ENCODE measurements at places on chromosomes 7 and 10.

DNA sequence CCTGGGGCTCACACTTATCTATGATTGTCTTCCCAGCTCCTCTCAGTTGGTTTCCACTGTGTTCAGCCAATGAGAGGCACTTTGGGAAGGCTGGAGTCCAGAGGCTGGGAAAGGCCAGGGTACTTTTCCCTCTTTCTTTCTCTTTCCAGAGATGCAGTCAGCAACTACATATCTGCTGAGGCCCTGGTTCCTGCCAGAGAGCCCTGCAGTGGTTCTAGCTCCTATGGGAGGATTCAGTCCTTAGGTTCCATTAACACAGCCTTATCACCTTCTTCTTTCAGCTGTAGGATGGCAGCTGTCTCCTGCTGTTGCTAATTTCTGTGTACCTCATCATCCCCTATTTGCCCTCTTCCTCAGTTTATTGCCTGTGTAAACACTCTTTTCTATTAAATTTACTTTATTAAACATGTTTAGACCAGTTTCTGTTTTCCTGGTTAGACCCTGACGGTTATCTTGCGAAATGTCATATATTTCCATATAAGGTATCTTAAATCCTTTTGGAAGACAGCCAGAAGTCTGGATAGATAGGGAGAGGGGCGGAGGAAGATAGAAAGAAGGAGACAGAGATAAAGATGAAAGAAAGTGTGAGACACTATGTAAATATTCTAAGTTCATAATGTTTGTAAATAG is 100.3 kb downstream of the HGF start:
- no peak for DNase-seq

DNA sequence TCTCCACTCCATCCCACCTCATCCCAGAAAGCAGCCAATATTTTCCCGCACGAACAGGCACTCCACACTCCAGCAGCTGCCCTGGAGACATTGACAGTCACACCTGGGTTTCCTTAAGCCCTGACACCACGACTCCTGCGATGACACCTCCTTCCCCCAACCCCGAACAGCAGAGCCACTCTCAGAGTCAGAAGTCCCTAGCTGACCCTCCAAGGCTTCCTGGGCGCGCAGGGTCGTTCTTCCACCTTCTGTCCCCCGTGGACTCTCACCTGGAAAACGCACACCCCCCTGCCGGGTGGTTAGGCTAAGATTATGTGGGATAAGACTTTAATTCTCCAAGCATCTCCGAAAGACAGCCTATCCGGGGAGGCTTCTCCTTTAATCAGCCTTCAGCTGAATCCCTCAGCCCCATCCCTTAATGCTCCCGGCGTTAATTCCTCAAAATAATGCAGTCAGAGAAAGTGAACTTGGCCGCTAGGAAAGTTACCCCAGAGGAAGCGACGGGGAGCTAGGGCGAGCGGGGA is 1.1 kb downstream of the DENND11 start:
- no peak for DNase-seq

DNA sequence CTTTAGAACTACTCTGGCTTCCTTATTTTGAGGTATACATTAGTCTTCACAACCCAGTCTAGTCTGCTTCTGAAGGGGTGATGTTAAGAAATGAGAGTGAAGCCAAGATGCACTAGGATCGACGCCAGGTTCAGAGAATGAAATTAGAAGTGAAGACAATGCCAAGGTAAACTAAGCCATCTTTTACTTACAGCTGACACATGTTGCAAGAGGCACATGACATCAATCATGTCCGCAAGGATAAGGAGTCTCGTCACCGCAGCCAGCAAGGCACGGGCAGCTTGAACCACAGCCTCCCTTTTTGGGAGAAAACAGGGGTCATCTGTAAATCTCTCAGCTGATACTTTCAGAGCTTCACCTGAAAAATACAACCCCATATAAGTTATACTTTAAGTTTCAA is 156.7 kb downstream of the CTNNA3 start:
- no peak for DNase-seq

GRCh38 chr7:27083646-27084045 is 12.2 kb downstream of the HOXA1 start:
- no peak for DNase-seq

GRCh38 chr7:132395361-132395760 is 180.9 kb downstream of the PLXNA4 start:
- no peak for DNase-seq

DNA sequence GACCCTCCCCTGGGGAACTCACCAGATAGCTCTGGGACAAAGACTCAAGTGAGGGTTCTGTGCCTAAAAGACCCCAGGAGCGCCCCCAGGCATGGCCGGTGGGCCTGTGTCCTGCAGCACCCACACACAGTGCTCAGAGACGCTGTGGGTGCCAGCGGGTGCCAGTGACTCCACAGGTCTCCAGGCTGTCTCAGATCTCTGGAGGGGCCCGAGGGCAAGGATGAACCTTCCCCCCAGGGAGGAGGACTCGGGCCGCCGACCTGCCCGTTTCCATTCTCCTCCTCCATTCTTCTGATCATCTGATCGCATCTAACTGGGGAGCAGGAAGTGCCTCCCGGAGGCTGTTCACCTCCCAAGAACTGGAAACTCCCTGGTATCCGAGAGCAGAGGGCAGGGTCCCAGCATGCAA is 980 bp downstream of the ADAM8 start:
- DNase-seq: no peak

- DNase-seq: no peak
Observed at GRCh38 chr7:98323597-98324322, 42.3 kb downstream of the BRI3 start.

- DNase-seq: peak; percentile 8
Observed at GRCh38 chr10:11823122-11823988, at the start of gene PROSER2. Gene PROSER2 (plus strand): TSS chr10:11823356. CDS start chr10:11852078, 28,722 bp downstream.

DNA sequence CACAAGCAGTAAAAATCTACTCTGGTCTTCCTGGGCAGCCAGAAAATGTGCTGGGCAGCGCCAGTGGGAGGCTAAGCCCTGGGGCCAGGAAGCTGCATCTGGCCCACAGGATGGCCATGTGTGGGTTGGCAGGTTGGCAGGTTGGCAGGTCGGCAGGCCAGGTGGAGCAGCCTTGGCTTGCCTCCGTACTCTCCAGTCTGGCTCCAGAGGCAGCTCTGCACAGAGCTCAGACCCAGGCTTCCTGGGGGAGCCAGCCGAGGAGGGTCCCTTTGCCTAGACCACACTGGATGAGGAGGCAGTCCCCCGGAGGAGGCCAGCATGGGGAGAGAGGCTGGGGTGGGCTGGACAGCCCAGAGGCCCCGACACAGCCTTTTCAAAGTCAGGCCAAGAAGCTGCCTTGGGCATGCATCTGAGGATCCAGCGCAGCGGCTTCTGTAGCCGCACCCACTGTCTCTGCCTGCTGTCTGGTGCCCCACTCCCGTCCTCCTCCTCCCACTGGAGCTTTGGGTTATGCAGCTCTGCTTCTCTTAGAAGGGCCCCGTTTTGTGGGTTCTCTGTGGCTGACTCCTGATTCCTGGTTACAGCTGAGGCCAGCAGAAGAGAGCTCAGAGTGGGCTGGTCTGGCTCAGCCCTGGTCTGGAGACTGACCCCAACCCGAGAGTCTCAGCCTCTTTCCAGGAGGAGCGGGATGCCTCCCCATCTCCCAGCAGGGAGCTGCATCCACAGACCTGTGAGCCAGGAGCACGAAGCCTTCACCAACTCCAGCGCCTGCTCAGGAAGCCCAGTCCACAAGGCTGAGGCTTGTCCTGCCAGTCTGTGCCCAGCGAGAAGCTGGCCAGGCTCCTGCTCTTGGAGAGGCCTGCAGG is 44.6 kb downstream of the CFAP46 start:
- DNase-seq: no peak

GRCh38 chr7:24913801-24914464 is 66.0 kb downstream of the OSBPL3 start:
- DNase-seq: no peak

DNA sequence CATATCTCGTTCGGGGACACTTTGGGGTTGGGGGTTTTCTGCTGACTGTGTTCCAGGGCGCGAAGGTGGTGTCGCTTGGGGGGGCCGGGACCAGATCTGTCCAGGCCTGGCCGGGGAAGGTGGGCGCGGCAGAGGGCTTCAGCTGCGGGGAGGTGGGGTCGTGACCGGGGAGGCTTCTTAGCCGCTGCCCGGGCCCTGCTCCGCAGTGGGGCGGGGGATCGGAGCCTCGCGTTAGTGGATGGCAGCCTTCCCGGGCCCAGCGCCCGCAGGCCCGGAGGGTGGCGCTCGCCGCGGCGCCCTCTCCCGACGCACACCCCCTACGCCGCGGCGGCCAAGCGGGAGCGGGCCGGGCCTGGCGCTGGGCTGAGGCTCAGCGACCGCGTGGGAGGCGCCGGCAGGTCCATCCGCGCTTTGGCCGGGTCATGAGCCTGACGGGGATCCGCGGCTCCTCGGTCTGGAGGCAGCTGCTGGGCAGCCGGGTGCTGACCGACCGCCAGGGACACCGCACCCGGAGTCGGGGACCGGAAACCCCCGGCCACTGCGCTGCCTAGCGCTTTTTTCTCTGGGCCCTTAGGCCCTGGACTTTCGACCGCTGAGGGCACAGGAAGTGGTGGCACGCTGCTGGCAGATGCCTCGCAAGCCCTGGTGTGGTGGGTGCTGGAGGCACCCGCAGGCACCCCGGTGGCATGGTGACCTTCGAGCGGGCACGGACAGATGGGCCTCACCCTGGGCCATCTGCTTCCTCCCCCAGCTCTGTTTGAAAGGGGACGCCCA is 1.2 kb downstream of the AGAP3 start:
- DNase-seq: no peak

DNA sequence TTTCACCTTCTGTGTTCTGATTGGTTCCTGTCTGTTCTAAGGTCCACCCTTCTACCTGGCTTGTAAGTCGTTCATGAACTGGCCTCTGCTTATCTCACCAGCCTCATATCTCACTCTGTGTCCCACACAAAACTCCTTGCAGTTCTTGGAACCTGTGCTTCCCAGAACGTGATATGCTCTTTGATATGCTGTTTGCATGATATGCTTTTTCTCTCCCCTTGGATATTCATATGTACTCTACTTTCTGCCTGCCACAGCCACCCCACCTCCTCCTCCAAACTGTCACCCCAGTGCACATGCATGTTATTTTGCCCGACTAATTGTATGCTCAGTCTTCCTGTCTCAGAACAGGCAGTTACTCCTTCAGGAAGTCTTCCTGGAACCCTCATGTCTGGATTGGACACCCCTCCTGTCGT is 1.9 kb upstream of the ITPRIP start:
- DNase-seq: no peak

- no peak for DNase-seq
Observed at GRCh38 chr7:66206119-66206933, 1.2 kb downstream of the TPST1 start.

GRCh38 chr10:130761032-130761575 is 550.4 kb downstream of the TCERG1L start:
- DNase-seq: no peak

DNA sequence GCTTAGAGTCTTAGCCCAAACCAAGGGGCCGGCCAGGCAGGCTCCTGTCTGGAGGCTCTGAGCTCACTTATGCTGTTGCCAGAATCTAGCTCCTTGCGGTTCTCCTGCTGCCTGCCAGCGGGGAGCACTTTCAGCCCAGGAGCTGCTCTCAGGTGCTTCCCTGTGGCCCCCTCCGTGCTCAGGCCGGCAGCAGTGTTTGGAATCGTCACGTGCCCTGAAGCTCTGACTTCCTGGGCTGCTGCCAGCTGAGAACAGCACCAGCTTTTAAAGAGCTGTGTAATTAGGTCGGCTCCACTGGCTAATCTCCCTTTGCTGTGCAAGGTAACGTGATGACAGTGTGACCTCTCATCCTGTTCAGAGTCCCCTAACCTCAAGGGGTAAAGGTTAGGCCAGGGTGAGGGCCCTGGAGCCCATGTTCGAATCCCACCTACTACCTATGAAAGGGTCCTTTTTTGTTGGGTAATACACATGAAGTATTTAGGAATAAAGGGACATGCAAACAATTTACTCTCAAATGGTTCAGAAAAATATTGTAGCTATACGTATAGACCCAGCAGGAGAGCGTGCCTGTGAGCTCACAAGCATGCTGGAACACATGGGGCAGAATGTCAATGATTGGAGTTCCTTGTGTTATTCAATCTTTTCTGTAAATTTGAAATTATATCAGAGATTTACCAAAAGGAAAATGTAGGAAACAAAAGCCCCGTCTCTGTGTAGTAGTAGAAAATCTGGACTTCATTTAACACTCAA is 16.6 kb downstream of the ZNF862 start:
- DNase-seq: no peak

DNA sequence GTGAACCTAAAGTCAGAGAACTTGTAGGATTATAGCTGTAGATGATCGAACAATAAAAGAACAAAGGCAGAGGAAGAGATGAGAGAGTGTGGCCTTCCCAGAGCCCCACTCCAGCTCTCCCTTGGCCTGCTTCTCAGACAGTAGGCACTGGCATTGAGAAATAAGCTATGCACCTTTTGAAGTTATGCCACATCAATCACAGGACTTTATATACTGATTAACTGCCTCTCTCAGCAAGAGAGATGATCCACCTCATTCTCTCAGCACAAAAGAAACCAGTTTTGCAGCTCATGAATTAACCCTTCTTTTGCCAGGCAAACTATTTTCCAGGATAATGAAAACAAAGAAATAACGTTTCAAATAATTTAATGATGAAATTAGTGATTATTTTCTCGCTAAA is 22.0 kb upstream of the CTTNBP2 start:
- no peak for DNase-seq

DNA sequence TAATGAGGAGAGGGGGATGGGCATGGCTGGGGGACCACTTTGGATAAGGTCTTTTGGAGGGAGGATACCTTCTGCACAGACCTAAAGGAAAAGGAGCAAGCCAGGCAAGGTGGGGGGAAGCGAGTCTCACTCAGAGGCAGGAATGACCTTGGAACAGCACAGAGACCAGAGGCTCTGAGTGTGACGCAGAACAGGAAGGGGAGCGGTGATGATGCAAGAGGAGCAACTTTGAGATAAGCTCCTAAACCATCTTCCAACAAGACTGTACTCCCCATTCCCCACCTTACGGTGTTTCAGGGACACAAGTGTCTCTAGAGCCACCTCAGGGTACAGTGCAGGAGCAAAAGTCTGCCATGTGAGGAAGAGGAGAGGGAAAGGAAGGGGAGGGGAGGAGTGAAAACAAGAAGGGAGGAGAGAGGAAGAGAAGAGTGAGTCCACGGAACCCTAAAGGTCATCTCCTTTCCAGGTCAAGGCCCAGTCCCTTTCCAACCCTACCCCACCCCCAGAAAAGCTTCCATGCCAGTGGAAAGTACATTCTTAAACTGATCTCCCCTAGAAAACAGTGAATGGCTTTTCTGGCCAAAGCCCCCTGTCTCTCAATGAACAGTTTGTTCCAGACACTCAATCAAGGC is 54.1 kb downstream of the JAZF1 start:
- no peak for DNase-seq

DNA sequence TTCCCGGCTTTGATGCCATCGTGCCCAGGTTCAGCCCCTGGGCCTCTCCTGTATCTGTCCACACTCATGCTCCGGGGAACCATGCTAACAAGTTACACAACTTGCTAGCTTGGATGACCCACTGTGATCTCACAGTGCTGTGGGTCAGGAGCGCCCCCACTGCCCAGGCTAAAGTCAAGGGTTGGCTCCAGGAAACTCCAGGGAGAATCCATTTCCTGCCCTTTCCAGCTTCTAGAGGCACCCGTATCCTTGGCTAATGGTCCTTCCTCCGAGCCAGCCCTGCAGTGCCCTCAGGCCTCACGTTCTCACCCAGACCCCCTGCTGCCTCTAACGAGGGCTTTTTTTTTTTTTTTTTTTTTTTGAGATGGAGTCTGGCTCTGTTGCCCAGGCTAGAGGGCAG is 19.5 kb downstream of the AMZ1 start:
- no peak for DNase-seq

- no peak for DNase-seq
Observed at GRCh38 chr10:53135213-53135896, 362.8 kb upstream of the MBL2 start.

- no peak for DNase-seq
Observed at GRCh38 chr10:102580230-102580629, 64.0 kb upstream of the TRIM8 start.

GRCh38 chr7:42198974-42199668 is 37.9 kb downstream of the GLI3 start:
- DNase-seq: no peak
